Suppressor macrophage (primary cell): ENCODE measurements at places on chromosomes 7 and 10.

DNA sequence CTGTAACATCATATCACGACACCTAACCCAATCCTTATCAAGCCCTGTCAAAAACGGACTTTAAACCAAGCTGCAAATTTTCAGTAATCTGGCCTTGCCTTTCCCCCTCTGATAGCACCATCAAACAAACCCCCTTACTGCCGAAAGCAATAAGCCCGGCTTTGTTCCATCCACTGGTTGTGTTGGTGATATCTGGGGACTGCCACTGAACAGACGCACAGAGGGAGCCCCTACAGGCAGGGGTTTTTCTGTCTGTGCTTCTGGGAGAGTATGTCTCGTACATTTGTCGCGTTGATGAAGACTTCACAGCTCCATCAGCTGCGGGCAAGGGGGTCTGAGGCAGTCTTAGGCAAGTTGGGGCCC, 550 bp upstream of the PLAU start:
- DNase-seq: no peak

- no peak for DNase-seq
Observed at GRCh38 chr10:128156999-128157755, 31.0 kb upstream of the MKI67 start.

DNA sequence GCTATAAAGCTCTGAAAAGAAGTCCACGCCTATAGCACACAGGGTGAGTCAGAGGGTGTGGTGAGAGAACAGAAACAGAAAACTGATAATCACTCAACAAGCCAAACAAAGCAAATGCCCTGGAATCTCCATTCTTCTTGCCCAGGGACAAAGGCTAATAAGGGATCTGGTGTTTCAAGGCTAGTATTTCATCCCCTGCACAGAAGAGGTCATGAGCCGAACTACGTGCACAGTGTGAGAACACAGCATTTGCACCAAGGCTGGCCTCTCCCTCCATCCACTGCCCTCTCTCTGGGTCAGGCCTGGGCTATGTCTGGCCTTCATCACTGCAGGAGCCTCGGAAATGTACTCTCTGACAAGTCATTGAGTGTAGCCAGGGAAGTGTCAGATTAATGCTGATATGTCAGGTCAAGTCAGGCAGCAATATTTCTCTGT, 42.7 kb downstream of the PRR15 start:
- DNase-seq: no peak

DNA sequence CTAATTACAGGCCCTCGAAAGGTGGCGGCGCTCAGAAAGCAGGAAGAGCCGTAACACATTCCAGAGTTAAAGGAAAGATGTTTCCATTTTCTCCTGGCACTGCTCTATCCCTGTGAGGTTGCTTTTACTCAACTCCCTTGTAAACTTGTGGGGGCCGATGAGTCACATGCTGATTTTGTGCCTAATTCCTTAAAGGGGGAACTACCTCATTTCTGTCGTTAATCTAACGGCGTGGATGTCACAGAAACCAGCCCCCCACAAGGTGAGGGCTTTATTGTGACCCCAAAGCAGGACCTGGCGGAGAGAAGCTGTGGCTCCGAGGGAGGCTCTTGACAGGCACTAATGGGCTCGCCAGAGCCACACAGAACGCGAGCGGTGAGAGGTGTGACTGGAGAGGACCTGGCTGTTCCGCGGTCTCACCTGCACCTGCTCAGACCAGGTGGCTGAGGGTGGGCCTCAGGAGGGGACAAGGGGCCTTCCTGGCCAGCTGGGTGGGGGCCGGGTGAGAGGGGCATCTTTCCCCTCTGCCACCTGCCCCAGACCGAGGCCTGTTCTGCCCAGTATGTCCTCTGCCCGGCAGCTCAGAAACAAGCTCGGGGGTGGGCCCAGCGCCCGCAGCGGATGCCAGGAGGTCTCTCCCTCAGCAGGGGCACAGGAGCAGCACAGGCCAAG, 50.9 kb downstream of the CALML3 start:
- DNase-seq: no peak

- no peak for DNase-seq
Observed at GRCh38 chr7:36621396-36621795, 102.9 kb downstream of the AOAH start.

- DNase-seq: no peak
Observed at GRCh38 chr10:62829622-62830021, 13.5 kb upstream of the EGR2 start.

- no peak for DNase-seq
Observed at GRCh38 chr7:158111906-158112570, 475.6 kb downstream of the PTPRN2 start.

DNA sequence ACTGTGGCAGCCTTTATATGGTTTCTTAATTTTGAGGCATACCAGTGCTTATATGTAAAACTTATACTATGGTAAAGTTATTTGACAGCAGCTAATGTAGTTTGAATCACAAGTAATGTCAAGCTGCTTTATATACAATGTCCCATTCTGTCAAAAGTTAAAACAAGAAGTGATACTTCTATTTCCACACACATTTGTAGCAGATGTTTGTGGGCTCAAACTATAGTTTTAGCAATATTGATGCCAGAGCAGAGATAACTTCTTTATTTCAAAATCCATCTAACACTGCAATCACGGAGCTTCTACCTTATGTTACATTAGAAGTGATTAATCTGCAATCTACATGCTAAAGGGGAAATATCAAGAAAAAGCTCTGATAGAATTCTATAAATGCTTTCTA, 149.6 kb downstream of the ADK start:
- peak; percentile 66 for DNase-seq

- peak; percentile 70 for DNase-seq
Observed at GRCh38 chr10:32377458-32378259, 30.7 kb upstream of the EPC1 start.

DNA sequence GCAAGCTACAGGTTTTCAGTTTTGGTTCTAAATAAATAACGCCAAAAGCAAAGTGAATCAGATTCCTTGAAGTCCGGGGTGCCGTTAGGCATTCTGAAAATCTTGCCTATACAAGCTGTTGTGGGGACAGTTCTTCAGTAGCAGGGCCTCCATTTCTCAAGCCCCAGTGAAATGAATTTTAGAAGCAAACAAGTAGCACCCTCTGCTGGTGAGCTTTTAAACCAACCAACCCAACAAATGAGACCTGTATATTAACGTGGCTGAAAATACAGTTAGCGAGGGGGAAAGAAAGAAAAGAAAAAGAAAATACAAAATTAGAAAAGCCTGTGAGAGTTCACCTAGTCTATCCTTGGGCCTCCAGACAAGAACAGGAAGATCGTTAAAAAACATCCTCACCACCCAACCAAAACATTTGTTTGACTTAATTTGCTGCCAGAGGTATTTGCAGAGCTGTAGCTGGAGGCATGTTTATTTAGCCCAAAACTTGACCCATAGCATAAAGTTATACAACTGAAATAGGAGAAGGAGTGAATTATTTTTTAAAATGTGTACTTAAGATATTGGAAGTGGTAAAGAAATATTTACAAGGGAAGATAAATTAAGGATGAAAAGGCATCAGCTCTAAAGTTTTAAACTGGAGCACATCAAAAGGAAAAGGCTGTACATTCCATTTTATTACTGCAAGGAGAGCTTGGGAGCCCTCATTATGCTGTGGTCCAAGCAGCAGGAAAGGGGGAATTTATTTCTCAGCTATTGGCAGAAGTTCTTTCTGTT, 98.9 kb downstream of the DYNC1I1 start:
- DNase-seq: peak; percentile 38

GRCh38 chr10:133129071-133129858, 30.8 kb upstream of the KNDC1 start:
- DNase-seq: no peak

DNA sequence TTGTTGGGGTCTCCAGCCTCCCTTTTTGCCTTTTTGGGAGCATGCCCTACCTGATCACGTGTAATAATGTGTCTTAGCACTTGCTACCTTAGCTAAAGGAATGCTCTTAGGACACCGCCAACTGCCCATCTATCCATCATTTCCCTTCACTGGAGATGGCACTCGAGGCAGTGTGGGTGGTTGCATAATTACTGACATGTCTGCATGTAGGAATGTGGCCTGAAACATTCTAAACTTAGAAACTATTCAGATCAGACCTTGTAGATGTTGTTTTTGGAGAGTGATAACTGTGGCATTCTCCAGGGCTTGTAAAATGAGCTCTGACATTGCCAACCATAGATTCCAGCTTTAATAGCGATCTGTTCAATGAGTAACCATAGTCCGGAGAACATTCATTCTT, 365.8 kb downstream of the BBS9 start:
- DNase-seq: no peak

DNA sequence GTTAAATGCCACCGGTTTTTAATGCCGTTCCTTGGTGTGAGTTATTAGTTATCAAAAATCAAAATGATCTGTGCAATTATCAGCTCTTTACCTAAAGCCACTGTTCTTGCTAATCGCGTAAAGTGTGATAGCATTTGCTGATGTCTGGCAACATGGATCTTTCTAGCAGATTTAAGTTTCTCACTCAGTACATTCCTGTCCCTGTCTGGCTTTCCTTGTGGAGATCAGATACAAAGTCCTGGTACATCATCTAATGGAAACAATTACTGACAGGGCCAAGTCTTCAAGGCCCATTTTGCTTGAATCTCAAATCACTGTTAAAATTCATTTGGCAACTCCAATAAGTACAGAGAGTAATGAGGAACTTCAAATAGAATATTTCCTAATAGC, 755.7 kb downstream of the AUTS2 start:
- no peak for DNase-seq

DNA sequence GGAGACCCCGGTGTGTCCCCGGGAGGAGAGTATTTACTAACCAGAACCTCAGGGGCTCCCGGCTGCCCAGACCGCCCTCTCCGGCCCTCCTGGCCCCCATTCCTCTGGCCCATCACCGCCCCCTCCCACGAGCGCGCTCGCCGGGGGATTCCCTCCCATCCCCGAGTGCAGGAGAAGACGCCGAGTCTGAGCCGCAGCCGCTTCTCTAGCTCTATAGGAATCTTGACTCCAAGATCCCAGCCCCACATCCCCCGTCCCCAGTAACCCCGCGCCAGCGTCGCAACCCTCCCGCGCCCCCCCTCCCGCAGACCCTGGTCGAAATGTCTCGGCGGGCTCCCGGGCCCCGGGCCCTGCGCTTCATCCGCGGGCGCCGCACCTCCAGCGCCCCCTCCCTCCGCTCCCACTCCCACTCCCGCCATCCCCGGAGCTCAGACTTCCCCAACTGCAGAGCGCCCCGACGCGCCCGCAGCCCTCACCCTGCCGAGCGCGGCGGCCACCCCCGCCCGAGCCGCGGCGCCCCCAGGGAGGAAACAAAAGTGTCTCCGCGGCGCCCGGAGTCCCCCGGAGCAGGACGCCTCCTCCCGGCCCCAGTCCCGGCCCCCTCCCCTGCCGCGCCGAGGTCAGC, 541 bp downstream of the ELMO1 start:
- peak; percentile 56 for DNase-seq

DNA sequence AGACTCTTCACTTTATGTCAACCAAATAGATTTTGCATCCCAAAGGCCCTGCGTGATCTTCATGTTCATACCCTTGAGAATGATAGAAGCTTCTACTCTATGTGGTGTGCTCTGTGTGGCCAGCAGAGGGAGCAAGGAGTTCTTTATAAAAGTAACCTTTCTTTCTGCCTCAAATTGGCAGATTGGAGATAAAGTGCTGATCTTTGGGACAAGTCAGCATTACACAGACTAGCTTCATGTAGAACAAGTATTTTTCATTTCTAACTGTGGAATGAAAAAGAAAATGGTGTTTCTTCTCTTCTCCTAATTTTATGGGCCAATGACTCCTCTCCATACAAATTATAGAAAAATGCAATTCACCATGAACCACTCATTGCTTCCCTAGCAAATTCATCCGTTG, 1214.1 kb downstream of the SORCS1 start:
- peak; percentile 45 for DNase-seq

DNA sequence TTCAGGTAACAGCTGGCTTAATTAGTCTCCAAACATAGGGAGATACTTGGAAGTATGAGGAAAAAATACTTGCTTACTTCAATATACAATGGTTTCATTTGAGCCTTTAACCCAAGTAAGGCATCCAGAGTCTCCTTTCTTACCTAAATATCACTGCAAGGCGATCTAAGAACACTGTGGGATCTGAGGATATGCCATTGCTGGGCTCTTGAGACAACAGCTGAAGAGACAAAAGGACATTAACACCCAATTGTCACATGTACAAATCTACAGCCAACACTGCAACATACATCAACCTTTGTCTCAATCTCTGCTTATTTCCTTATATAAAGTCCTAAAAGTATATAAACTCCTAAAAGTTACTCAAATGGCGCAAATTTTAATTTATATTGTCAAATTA, 44.4 kb downstream of the IRF5 start:
- DNase-seq: no peak

- no peak for DNase-seq
Observed at GRCh38 chr10:112898540-112899390, 51.3 kb upstream of the TCF7L2 start.

DNA sequence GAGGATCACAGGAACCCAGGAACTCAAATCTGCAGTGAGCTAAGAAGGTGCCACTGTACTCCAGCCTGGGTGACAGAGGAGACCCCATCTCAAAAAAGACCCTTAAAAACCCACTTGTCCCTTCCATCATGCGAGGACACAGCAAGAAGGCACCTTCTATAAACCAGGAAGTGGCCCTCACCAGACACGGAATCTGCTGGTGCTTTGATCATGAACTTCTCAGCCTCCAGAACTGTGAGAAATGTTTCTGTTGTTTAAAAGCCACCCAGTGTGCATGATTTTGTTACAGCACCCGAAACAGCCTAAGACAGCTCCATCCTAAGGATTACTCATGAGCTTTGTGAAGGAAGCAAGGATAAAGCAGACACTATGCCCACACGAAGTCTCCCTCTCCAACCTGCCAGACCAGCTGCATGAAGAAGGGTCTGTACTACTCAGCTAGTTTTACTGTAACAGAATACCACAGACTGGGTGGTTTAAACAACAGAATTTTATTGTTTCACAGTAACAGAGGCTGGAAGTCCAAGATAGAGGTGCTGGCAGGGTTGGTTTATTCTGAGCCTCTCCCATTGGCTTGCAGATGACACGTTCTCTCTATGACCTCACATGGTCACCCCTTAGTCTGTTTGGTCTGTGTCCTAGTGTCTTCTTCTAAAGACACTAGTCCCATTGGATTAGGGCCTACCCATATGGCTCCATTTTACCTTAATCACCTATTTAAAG, 13.7 kb downstream of the VIM start:
- DNase-seq: no peak

- no peak for DNase-seq
Observed at GRCh38 chr7:49927631-49928030, 154.2 kb downstream of the VWC2 start.

GRCh38 chr7:75866114-75866488, 12.7 kb upstream of the RHBDD2 start:
- DNase-seq: peak; percentile 71
